SHP77 treated with DMSO at 0.1 percent for 48 hours (cell line): ENCODE measurements at places on chromosomes 5 and 9.

- DNase-seq: no peak
Measured at GRCh38 chr5:67815455-67816391, 399.8 kb upstream of the PIK3R1 start.

DNA sequence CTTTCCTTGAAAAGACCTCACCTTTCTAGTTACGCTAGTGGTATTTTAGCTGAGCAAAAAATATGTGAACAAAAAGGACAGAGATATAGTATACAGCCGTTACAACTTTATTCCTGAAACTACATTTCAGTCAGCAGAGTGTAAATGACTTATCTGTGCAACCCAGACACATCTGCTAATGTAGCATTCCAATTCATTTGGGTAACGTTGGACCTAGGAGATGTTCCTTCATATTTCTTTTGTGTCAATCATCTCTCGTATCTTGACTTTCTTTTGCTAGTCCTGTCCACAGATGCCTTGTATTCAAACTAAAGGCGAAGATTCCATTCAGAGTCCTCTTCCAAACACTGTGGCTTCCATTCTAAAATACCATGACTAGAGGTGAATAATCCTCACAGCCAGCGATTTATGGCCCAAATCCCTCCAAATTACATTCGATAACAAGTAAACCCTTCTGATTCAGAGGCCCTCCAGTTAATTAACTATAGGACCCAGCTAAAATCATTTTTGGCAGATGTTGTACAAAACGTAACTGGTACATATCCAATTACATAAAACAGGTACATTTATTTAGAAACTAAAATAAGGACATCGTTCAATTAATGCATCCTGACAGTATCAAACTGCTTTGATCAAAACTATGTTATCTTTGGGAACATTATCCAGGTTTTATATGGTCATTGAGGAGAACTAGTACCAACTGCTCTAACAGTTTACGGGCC, 155.7 kb downstream of the DROSHA start:
- no peak for DNase-seq

DNA sequence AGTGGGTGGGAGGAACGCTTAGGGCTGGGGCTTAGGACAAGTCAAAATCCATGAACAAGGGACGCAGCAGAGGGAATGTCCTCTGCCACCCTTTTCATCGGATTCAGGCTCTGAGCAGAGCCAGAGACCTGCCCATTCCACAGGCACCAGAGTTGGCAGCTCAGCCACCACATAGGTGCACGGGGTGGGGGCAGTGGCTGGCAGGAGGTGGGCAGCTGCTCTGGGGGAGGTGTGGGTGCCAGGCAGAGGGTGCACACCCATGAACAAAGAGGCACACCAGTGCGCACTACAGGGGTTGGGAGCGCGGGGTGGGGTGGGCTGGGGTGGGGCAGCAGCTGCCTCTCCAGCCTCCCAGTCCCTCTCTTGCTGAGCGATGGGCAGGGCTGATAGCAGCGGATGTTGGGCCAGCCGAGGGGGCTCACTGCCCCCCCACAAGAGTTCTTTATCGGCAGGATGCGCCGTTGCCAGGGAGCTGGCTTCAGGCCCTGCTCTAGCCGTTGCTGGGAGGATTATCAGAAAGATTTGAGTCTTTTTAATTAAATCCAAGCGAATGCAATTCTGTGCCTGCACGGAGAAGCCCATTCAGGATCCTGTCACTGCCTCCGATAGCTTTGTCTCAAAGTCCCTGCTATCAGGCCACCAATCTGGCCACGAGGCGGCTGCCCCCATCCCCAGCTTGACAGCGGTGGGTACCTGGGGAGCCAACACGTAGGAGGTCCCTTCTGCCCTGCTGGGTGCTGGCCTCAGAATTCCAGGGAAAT, 64.3 kb upstream of the LMX1B start:
- no peak for DNase-seq

- DNase-seq: peak; percentile 40
Measured at GRCh38 chr9:111482694-111483438, 1.3 kb downstream of the ECPAS start.

GRCh38 chr9:5441043-5441442, 3.3 kb upstream of the PLGRKT start:
- DNase-seq: no peak

DNA sequence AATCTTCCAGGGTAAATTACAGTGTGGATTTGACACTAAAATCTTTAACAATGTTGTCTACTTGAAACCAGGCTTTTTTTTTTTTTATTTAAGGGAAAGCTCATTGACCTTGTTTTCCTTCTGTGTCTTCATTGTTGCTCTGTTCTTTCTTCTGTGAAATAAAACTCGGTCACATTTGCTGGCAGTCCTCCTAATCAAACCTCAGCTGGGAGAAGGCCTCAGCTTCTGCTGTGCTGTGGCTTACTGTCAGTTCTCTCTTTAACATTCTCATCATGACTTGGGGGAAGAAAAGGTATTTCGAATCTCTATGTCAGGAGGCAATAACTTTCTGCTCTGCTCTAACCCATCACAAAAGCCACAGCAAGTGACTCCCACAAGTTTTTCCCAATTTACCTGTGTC, 268.9 kb downstream of the ZNF608 start:
- no peak for DNase-seq

DNA sequence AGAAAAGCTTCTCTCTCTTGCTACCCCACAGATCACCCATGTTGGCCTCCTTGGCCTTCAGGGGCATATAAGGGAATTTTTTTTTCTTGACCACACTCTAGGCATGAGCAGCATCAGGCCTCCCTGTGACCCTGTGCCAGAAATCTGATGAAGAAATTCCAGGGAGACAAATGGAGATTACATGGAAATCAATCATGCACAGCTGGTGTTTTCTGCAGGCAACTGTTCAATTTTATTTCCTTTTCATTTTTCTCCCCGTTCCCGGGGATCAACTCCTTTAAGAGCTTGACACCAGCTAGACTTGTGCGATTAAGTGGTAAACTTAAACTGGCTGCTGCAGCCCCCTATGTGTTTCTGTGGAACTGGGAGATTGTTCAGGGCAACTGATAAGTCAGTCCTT, 59.3 kb downstream of the GALNT10 start:
- no peak for DNase-seq

- DNase-seq: no peak
Measured at GRCh38 chr5:113384782-113385285, 50.0 kb downstream of the TSSK1B start.

DNA sequence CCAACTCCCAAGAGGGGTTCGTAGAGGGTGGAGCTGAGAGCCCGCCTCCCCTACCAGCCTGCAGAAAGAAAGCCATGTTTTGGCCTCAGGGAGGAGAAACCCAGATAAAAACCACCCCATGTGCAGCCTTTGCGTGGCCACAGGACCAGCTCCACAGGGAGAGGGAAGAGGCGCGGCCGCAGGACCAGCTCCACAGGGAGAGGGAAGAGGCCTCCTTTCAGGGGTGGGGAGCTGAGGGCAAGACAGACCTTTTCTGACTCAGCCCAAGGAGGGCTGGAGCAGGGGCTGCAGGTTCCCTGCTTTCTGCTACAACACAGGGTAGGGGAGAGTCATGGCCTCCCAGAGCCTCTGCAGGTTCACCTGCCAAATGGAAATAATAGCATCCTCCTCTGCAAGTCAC, 37.6 kb upstream of the KCNMB1 start:
- no peak for DNase-seq

DNA sequence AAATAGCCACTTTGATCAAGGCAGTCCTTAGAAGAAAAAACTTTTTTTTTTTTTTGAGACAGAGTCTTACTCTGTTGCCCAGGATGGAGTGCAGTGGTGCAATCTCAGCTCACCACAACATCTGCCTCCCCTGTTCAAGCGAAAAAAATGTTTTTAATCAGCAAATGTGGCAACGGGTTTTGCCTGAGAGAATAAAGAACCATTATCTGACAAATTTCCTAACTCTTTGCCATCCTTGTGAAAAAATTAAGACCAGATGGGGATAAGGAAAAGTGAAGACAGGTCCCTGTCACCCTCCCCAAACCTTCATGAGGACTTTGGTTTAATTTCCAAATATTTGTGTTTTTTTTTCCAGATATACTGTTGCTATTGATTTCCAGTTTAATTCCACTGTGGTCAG, 107.3 kb upstream of the SPOCK1 start:
- no peak for DNase-seq

GRCh38 chr9:30411571-30411970, 1972.9 kb upstream of the ACO1 start:
- DNase-seq: no peak

- no peak for DNase-seq
Measured at GRCh38 chr9:97572892-97573365, 60.2 kb downstream of the TSTD2 start.

DNA sequence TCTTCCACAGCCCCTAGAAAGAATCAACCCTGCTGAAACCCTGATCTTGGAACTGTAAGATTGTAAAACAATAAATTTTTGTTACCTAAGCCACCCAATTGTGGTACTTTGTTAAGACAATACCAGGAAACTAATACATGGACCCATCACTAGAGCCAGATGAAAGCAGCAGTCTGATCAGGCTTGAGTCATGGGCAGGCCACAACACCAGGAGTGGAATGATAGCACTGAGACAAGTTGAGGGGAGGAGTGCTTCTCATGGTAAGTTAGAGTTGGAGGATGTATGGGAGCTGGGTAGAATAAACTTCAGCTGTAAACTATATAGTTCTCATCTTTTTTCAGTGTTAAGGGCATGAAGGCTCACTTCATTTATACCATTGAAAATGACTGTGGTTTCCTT, 164.4 kb upstream of the OR13F1 start:
- DNase-seq: no peak

DNA sequence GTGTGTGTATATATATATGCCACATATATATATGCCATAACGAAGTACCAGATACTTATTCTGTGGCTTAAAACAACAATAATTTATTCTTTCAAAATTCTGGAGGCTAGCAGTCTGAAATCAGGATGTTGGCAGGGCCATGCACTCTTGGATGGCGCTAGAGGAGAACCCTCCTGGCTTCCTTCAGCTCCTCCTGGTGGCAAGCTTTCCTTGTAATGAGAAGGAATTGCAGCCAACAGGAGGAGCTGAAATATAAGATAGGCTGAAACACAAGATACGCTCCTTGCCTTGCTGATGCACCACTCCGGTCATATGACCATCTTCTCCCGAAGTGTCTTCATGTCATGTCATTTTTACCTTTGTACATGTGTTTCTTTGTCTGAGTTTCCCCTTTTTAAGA, 368.1 kb upstream of the CTNND2 start:
- no peak for DNase-seq

- no peak for DNase-seq
Measured at GRCh38 chr9:14192556-14192955, 121.4 kb downstream of the NFIB start.

DNA sequence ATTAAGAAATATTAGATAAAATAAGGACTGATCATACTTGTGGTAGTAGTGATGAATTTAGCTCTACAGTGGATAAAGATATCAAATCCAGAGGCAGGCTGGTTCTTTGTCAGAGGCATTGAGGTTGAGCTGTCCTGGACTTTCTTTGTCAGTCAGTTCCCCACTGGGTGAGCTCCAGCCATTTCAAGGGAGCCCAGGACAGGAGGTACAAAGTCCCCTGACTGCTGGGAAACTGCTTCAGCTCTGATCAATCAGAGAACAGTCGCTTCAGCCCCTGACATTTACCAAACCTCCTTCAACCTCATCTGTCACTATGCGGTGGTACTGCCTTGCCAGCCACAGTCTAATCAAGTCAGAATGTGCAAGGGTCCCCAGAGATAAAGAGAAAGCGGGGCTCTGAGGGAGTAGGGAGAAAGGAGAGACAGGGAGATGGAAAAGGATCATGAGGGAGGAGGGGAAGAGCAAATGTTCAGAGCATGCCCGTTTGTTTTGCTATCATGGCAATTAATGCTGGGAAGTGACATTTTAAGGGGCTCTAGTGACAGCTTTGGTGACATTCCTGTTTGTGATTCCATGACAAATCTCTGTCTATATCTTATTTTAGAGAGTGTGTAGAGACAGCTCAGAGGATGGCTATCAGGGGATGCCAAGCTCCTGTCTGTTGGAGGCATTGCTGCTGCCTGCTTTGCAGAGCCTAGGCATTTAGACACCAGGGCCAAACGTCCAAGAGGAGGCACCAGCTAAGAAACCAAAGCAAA, 223.2 kb downstream of the ASTN2 start:
- DNase-seq: no peak

DNA sequence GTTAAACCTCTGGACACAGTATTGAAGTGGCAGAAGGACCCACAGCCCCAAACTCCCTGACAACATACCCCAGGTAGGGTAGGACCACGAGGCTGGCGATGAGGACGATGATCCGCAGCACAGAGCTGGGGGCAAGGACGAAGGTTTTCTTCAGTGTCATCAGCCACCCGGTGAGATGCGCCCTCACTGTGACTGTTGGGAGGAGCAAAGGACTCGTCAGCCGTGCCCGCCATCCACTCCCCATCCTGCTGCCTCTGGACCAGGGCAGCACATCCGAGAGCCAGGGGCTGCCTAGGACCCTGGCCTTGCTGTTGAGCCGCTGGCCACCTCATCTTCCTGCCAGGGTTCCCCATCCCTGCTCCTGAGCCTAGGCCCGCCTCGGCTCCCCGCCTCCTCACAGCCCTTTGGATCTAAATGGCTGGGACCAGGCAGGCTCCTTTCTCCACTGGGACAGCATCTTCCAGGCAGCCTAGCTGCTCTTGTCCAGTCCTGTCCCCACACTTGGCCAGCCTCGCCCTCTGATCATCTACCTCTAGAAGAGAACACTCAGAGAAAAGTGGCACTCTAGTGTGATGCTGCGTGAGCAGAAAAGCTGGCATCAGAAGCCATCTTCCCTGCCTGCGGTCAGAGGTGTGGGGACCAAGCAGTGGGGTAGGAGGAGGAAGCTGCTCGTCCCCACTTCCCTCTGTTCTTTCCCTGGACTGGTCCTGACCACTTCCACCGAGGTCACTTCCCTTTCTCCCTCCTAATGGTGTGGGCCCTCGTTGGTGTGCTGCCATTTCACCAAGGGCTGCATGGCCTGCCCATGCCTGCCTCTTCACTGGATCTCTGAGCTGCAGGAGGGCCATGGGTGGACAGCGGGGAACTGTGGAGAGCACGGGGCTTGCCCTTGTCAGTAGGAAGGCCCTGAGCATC, 49.2 kb downstream of the OTULIN start:
- DNase-seq: no peak

DNA sequence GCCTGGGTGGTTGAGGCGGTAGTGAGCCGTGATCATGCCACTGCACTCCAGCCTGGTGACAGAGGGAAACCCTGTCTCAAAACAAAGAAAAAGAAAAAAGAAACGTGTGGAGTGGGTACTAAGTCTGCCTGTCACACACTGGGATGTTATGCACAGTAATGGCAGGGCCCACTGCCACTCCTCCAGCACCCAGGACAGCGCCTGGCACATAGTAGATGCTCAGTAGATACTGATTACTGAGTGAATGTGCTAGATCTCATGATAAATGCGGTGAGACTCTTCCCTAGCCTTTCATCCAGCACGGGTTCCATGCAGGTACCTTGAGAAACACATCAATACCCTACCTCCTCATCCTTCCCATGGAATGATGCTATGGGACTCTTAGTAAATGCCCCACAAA, 87.4 kb upstream of the HSPA9 start:
- DNase-seq: no peak

DNA sequence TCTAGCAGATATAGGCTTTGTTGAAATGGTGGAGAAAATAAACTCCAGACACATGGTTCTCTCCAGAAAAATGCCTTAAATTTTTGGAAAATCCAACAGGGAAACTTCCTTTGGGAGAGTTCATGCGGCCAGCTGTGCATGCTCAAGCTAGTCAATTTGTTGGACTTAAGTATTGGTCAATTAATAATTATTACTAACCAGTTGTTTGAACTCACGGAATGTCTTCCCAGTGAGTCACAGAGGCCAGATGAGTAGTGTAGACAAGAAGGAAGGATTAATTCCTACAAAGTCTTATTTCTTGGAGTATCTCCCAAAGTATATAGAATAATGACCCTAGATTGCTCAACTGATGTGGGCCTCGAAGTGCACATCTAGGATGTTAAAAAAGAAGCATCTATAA, 103.6 kb downstream of the MACIR start:
- no peak for DNase-seq
